ENCODE measurements at places on chromosomes 11 and 22.

GRCh38 chr22:27420817-27421361 is 380.7 kb downstream of the MN1 start:
- no peak for DNase-seq

GRCh38 chr11:117716521-117717440 is 80.2 kb downstream of the DSCAML1 start:
- no peak for DNase-seq

DNA sequence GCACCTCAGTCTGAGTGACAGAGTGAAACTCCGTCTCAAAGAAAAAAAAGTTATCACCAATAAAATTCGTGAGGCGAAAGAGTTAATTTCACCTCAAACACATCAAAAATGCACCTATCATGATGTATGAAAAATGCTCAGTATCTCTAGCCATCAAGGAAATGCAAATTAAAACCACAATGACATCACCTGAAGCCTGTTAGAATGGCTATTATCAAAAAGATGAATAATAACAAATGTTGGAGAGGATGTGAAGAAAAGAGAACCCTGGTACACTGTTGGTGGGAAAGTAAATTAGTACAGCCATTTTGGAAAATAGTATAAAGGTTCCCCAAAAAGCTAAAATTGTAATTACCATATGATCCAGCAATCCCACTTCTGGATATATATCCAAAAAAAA is 23.6 kb downstream of the CHEK2 start:
- DNase-seq: no peak

DNA sequence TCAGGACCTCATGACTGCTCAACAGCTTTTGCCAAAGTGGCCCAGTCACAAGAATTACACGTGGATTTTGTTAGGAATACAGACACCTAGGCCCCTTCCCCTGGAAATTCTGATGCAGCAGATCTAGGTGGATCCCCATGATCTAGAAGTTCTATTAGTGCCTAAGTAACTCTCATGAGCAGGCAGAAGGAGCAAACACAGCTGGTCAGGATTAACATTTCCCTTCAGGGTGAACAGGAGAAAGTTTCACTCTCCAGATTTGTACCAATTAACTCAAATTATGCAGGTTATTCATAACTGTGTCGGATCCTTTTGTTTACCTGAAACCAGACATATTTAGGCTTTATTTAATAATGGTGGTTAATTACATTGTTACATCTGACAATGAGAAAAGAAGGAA is 593.4 kb upstream of the ARHGAP42 start:
- DNase-seq: no peak

- no peak for DNase-seq
These were observed 392.9 kb downstream of the TBC1D22A start for GRCh38 chr22:47155131-47155885.

GRCh38 chr11:130599073-130599654 is 150.7 kb downstream of the ADAMTS15 start:
- DNase-seq: no peak

DNA sequence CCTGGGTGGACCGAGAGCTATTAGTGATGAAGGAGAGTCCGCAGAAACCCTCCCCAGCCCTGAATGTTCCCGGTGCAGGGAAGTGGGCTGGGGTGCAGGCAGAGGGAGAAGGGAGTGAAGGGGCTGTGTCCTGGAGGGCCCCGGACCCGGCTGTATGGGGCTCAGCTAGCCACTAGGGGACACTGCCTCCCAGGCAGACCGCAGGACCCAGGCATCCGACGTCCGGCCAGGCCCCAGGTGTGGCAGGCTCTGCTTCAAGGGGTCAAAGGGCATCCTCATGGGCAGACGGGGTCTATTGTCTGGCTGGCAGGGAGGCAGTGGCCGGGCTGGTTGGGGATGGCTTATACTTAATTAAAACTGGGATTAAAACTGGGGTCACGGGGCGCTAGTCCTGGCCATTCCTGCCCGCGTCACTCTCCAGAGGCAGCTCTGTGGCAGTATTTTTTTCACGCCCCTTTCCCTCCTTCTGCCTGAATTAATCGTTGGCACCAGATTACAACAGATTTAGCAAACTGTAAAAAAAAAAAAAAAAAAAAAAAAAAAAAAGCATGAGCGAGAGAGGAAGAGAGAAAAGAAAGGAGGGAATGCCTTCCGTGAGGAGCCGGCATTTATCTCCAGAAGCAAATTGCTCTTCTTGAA is 5.1 kb downstream of the FLRT1 start:
- peak; percentile 72 for DNase-seq

- peak; percentile 71 for DNase-seq
These were observed 8.8 kb downstream of the FOXR1 start for GRCh38 chr11:118980191-118980881.

- DNase-seq: no peak
These were observed 218.8 kb downstream of the HIPK3 start for GRCh38 chr11:33475993-33476392.

DNA sequence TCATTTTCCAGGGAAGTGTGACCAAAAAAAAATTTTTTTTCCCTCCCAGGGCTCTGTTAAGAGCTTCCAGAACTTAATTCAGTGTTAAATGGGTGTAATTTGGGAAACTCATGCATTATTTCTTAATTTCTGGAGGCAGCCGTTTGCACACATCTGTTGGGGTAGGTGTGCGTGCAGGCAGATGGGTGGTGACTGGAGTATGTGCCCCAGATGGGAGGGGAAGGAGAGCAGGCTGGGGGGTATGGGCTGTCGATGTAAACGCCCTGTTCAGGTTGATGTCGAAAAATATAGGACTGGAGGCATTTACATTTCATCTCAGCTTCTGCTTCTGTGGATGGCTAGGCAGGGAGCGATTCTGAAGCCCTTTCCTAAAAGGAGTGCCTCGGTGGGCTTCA is 13.7 kb upstream of the SHISAL1 start:
- DNase-seq: no peak

DNA sequence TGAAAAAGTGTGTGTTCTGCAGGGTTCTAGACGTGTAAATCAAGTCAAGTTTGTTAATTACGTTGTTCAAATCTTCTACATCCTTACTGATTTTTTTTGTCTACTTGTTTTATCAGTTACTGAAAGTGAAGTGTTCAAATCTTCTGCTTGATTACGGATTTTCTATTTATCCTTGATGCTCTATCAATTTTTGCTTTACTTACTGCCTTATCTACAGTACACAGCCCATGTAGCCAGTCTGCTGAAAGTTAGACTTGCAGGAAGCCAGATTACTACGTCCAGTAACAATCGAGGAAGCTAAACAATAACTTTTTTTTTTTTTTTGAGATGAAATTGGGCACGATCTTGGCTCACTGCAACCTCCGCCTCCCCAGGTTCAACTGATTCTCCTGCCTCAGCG is 15.6 kb upstream of the C11orf24 start:
- no peak for DNase-seq

GRCh38 chr11:44634401-44635281 is 69.2 kb downstream of the CD82 start:
- peak; percentile 85 for DNase-seq

- peak; percentile 43 for DNase-seq
These were observed 4.3 kb downstream of the MTFP1 start for GRCh38 chr22:30429887-30430286.

GRCh38 chr11:63610604-63611394 is 3.4 kb downstream of the PLAAT3 start:
- DNase-seq: peak; percentile 81

GRCh38 chr11:108597736-108598355 is 4.3 kb upstream of the EXPH5 start:
- no peak for DNase-seq

GRCh38 chr22:36904260-36904880 is 9.1 kb upstream of the CSF2RB start:
- DNase-seq: no peak

GRCh38 chr11:68038718-68039525 is at the start of gene TCIRG1:
Gene TCIRG1 (plus strand): TSS chr11:68039025. CDS start chr11:68041272, 2,247 bp downstream.
- peak; percentile 90 for DNase-seq

GRCh38 chr22:19824926-19825339 is 29.7 kb downstream of the GNB1L start:
- DNase-seq: no peak

DNA sequence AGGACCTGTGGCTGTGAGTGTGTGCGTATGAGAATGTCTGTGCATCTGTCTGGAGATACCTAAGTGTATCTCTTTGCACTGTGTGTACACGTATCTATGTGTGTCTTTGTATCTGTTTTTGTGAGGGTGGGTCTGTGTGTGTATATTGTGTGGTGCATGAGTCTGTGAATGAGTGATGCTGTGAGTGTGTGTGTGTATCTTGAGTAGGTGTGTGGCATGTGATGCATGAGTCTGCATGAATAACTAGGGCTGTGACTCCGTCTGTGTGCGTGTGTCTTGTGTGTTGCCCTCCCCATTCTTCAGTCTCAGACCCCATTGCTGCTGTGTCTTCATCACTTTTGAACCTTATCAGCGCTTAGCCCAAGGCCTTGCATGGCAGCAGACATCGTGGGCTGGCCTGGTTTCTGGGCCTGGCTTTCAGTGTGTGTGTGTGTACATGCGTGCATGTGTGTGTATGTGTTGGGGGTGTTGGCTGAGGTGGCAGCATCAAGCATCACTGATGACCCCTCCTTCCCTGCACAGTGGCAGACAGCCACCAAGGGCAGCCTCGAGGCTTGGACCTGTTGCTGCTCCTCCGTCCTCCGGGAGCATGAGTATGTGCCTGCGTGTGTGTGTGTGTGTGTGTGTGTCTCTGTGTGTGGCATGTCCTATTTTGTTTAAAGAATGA is 1.4 kb downstream of the SGSM1 start:
- no peak for DNase-seq

- DNase-seq: no peak
These were observed 114.1 kb upstream of the SESN3 start for GRCh38 chr11:95344932-95345642.

GRCh38 chr22:46322711-46323110 is 12.8 kb upstream of the TRMU start:
- DNase-seq: no peak

- no peak for DNase-seq
These were observed 12.5 kb downstream of the TMEM258 start for GRCh38 chr11:61779666-61780525.

- DNase-seq: no peak
These were observed 27.4 kb downstream of the SEZ6L start for GRCh38 chr22:26196657-26197056.

GRCh38 chr22:32226326-32227104 is 21.6 kb upstream of the RFPL2 start:
- DNase-seq: no peak

- DNase-seq: no peak
These were observed 122.6 kb downstream of the MICAL2 start for GRCh38 chr11:12232817-12233601.

- peak; percentile 66 for DNase-seq
These were observed 31.8 kb downstream of the ETS1 start for GRCh38 chr11:128555606-128556005.

DNA sequence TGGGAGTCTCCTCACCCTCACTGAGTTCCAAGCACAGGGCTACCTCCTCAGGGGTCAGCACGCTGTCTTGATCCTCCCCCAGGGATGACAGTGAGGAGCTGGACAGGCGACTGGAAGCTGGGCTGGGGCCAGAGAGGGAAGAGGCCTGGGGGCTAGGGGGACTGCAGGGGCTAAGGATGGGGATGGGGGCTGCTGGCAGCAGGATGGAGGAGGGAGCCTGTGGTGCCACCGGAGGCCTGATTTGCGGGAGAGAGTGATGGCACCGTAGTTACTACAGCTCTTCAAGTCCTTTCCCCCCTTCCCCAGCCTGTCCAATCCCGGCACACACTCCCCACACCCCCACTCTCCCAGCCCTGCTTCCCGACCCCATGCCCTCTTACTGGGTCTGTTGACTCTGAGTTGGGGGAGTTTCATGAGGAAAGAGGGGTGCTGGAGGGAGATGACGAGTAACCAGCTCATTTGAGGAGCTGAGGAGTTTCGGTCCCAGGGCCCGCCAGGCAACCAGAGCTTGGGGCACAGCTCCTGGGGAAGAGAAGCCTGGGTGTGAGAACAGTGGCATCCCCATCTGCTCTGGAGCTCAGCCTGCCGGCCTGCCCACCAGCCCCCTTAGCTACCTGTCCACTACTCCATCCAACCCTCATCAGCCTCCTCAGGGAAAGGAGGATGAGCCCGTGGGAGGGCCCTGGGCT is 10.5 kb downstream of the ROBO4 start:
- DNase-seq: no peak

DNA sequence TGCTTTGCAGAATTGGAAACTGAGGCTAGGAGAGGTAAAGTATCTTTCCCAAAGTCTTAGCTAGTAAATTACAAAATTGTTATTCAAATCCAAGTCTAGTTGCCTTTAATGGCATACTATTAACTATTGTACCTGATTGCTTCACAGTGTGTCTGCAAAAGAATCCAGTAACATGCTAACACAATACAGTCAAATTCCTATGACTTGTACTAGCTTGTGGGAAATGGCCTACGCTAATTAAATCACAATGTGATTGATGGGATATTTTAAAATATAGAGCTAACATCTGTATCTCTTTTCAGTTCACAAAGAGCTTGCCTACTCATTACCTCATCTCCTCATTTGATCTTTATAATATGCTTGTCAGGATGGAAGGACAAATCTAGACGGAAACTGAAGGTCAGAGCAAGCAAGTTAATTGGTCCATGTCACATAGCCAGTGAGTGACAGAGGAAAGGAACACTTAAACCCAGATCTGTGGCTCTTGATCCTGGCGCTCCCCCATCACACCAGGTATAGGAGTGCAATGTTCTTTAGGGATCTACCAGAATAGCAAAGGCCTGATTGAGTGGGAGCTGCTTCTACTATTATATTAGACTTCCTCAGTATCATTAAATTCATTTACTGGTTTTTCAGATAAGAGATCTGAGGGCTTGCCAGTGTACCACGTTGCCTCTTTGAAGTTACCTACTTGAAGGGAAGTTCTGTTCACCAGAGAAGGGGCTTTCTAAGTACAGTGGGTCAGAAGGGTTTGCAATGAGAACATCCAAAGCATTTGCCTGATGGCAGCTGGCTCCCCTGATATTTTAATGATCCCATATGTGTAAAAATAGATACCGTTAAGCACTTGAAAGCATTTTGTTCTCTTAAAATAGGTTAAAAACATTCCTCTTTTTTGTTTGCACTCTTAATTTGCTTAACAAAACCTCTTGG is 213.6 kb upstream of the SESN3 start:
- DNase-seq: no peak

DNA sequence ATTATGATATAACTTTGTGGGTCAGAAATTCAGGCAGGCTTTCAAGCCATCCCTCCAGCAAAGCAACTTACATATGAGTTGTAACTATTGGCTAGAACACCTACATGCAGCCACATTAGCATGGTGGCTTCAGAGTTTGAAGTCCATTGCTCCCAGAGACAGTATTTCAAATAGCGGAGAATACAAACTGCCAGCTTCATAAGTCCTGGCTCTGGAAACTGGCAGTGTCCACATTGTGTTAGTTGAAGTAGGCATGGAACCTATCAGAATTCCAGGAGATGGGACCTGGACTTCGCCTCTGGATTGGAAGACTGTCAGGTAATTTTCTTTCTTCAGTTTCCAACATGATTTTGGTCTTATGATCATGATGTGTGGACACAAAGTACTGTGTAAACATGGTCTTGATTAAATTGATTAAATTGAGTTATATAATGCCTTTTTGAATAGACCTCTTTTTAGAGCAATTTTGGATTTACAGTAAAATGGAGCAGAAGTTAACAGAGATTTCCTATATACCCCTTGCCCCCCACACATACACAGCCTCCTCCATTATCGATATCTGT is 209.9 kb upstream of the NAV2 start:
- no peak for DNase-seq

Measured in H9 (cell line).